ENCODE measurements at places on chromosomes 12 and 14.

DNA sequence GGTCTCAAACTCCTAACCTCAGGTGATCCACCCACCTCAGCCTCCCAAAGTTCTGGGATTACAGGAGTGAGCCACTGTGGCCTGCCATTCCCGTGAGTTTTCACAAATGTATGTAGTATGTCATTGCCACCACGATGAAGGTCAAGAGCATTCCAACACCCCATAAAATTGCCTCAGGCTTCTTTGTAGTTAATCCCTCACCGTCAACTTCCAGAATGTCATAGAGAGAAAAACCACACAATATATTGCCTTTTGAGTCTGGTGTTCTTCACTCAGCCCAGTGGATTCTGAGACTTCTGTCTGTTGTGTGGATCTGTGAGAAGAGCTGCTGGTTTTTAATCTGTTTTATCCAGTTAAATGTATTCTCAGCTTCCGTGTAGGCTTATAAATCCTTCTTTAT lies 12.6 kb upstream of the CFAP251 start:
- no peak for DNase-seq

GRCh38 chr12:109130297-109131153 lies 14.1 kb downstream of the ACACB start:
- no peak for DNase-seq

- DNase-seq = no peak
Observed at GRCh38 chr12:59780605-59781135, 184.8 kb downstream of the SLC16A7 start.

- DNase-seq = no peak
Observed at GRCh38 chr12:80195074-80195726, 95.9 kb downstream of the OTOGL start.

DNA sequence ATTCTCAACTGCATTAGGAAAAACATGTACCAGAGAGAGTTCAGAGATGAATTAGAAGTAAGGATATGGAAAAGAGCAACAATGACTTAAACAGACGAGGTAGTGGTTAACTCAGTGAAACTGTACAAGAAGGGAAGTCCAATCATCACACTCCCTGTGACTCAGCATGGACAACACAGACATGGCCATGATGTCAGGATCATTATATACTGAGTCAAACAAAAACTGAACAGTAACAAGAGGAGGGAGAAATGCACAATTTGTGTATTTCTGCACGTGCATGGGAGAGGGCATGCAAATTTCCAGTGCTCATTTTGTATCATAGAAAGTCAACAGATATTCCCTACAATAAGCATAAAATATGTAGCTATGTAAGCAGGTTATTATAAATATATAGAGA lies 1037.8 kb downstream of the BCL11B start:
- no peak for DNase-seq

Data from stimulated activated CD8-positive, alpha-beta memory T cell treated with anti-CD3 and anti-CD28 coated beads, Interleukin-2, amount 100 ng/mL, for 48 hours (primary cell).